ENCODE measurements at places on chromosomes 1 and 21.

DNA sequence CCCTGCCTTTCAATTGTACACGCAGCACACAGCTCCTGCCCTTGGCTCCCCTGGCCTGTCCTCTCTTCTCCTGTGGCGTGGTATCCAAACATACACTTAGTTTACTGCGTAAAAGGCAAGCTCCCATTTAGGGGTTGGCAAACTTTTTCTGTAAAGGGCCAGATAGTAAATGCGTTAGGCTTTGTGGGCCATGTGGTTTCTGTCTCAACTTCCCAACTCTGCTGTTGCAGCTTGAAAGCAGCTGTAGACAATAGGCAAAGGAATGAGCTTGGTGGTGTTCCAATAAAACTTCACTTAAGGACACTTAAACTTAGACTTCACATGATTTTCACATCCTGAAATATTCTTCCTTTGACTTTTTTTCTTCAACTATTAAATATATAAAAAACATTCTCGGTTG lies 63.3 kb downstream of the RHOU start:
- DNase-seq = no peak

GRCh38 chr1:95013950-95014574 lies 58.7 kb downstream of the ALG14 start:
- DNase-seq = no peak

DNA sequence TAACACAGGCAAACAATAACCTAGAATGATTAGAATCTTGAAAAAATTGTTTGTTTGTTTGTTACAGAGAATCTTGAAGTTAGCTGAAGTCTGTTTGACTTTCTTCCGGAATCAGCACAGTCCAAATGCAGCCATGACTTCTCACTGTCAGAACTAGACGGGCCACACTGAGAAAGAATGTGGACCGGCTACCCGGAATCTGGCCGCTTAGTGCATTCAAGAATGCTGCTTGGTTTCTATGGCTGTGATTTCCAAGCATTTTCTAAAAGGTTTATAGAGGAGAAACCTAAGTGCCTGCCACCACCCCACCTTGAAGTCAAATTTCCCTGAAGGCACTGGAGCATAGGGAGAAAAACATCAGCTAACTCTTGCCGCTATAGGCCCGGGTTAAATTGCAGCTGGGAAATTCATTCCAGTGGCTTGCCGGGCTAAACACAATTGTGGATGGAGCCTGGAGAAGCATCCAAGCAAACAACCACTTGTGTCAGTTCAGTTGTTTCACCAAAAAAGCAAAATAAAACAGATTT lies 231.1 kb downstream of the DISC1 start:
- DNase-seq = no peak

DNA sequence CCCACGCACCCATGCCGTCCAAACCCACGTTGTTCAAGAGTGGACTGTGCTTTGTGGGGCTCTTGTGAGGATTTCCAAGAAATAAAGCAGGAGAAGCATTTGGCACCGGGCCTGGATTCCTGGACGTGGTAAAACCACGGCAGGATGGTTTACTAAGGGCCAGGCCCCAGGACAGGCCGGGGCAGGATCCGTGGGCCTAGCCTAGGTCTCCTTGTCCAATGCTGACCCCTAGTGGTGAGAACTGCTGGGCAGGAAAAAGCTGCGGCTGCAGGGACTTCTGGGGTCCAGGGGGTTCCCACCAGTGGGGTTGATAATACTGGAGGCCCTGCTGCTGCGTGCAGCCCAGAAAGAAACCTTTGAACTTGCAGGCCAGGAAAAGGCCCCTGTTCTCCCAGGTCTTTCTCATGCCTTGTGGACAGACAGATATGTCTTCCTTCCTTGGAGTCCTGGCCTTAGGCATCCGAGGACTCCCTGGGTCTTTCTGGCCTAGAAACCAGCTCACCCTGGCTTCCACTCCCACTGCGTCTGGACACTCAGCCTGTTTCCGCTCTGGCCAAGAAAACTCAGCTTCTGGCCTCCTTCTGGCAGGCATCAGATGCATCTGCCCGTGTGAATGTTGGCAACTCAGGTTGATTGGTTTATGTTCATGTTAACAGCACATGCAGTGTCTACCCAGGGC lies 106.9 kb upstream of the TMEM51 start:
- peak; percentile 60 for DNase-seq

GRCh38 chr1:26031611-26032220 lies 10.1 kb downstream of the EXTL1 start:
- DNase-seq = no peak

GRCh38 chr1:208204779-208205178 lies 39.4 kb downstream of the PLXNA2 start:
- no peak for DNase-seq

DNA sequence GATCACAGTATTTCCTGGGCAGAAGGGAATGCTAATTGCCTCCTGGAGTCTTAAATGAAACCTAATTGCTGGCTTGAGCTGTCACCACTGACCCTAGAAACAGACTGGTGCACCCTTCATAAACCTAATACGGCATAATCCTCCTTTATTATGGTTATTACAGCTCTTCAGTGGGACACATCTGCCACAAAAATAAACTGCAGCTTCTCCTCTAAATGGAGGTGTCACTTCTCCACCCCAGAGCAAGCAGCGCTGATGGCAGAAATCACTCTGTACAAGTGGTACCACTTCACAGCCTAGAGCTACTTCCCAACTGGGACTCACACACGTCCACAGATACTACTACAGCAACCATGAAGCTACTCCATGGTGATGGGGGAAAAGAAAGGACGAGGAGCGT lies 11.1 kb downstream of the PTPN14 start:
- DNase-seq = no peak

DNA sequence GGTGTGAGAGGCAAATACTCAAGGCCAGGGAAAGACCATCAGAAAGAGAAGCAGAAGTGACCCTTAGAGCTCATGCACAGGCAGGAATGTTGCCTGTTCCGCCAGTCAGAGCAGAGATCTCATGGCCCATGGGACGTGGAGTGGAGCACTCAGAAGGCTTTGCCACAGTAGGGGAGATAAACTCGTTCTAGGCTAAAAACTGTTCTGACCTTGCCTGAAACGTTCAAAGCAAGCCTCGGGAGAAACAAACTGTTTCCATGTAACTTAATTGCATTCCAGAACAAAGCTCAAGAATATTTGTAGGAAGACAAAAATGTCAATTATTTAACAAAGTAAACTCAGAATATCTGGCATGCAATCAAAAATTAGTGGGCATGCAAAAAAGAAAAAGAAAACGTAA lies 20.7 kb upstream of the SLC19A1 start:
- no peak for DNase-seq

GRCh38 chr1:150362721-150363425 lies 1.1 kb upstream of the RPRD2 start:
- DNase-seq = peak; percentile 20

- DNase-seq = no peak
Measured at GRCh38 chr1:88736633-88737248, 52.7 kb downstream of the PKN2 start.

- DNase-seq = no peak
Measured at GRCh38 chr1:225627304-225627947, 25.5 kb downstream of the ENAH start.

- DNase-seq = no peak
Measured at GRCh38 chr1:203589171-203589570, 37.5 kb upstream of the ATP2B4 start.

- DNase-seq = no peak
Measured at GRCh38 chr1:19640363-19641316, 3.5 kb upstream of the NBL1 start.

GRCh38 chr1:164188497-164188896 lies 370.5 kb upstream of the PBX1 start:
- DNase-seq = no peak

DNA sequence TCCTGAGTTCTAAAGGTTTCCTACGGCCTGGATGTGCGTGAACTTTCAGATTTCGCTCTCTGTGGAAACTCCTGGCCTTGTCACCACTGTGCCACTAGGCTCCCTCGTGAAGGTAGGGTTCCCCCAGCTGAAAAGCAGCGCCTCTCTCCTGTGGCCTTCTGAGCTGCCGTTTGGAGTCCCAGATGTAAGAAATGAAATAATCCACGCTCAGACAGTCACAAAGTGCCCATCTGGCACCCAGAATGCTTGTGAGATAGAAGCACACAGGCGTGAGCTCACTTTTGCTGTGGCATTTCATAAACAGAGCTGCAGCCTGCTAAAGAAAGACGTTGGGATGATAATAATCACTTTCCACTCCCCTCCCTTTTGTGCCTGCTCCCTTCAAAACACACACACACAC lies 65.8 kb downstream of the LMO4 start:
- no peak for DNase-seq

GRCh38 chr1:206131037-206131436 lies 13.8 kb upstream of the AVPR1B start:
- no peak for DNase-seq

DNA sequence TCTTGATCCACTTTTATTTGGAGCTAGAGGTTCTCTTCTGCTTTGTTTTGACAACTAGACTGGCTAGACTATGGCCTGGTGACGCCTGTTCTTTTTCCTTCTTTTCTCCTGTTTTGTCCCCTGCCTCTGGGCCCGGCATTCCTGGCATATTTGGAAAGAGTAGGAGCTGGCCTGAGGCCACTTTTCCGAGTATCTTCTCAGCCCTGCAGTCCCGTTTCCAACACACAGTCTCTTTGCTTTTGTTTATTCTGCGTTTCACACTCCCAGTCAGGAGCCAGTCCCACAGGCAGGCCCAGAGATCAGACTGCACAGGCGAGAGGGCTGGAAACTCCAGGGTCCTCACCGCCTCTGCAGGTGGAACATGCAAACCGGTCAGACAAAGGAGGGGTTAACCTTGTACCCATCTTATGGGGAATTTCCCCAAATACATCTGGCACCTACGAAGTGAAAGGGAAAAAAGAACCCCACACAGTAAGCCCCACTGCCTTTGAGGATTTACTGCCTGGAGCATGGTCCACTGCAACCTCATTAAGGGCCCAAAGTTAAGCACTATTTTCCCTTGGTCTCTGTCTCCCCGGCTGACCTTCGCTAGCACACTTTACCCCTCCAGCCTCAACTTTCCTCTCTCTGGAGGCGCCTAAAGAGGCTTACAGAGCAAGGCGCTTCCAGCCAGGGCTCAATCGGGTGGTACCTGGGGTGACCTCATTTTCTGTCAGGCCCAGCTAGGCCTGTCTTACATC lies 141.1 kb downstream of the TOMM20 start:
- peak; percentile 86 for DNase-seq

GRCh38 chr1:27346991-27347624 lies 5.3 kb downstream of the SYTL1 start:
- DNase-seq = no peak

All from uterus (tissue), 4 donors.